ENCODE measurements at places on chromosomes 5 and 9. TPM values are rescaled to one million over a fixed set of nuclear protein-coding genes. Genes with fewer than 3 reads are reported as not detected.

SPAAR gene
- total RNA-seq: 0.13 TPM

FOXE1 gene
- 2.5 TPM for total RNA-seq

NTNG2 gene
- total RNA-seq: 3.1 TPM

CDH6 gene
- total RNA-seq: 0.09 TPM

C7 gene
- total RNA-seq: not detected

FOXI1 gene
- total RNA-seq: not detected

PHYHD1 gene
- total RNA-seq: 0.23 TPM

LCP2 gene
- total RNA-seq: not detected

TNFSF15 gene
- total RNA-seq: 0.08 TPM

SLC45A2 gene
- not detected for total RNA-seq

CDC25C gene
- 10.5 TPM for total RNA-seq

FAM221B gene
- total RNA-seq: not detected

HRCT1 gene
- 0.40 TPM for total RNA-seq

RHOBTB3 gene
- total RNA-seq: 7.8 TPM

PCAT7 gene
- 0.46 TPM for total RNA-seq
